HCT116 (cell line): ENCODE measurements at places on chromosomes 7 and 10.
A peak's percentile ranks its signal among the peaks of the same experiment; 100 is the strongest.

- no peak overlapping the region for H3K4me3 ChIP-seq
- H3K4me1 ChIP-seq = no peaks in the 10 kb centered on the region
- DNase-seq = no peak
- no peak overlapping the region for H3K27ac ChIP-seq
- H3K36me3 ChIP-seq = no peaks in the 10 kb centered on the region
Observed at GRCh38 chr7:5450549-5451327, 27.1 kb upstream of the TNRC18 start.

GRCh38 chr10:100182281-100182680 lies 3.5 kb downstream of the ERLIN1 start:
- H3K36me3 ChIP-seq = peaks cover 34% of the 10 kb centered on the region
- peaks cover 8% of the 10 kb centered on the region; the same call in 1 of the 2 replicates for H3K4me1 ChIP-seq
- no peaks in the 10 kb centered on the region for H3K27me3 ChIP-seq

DNA sequence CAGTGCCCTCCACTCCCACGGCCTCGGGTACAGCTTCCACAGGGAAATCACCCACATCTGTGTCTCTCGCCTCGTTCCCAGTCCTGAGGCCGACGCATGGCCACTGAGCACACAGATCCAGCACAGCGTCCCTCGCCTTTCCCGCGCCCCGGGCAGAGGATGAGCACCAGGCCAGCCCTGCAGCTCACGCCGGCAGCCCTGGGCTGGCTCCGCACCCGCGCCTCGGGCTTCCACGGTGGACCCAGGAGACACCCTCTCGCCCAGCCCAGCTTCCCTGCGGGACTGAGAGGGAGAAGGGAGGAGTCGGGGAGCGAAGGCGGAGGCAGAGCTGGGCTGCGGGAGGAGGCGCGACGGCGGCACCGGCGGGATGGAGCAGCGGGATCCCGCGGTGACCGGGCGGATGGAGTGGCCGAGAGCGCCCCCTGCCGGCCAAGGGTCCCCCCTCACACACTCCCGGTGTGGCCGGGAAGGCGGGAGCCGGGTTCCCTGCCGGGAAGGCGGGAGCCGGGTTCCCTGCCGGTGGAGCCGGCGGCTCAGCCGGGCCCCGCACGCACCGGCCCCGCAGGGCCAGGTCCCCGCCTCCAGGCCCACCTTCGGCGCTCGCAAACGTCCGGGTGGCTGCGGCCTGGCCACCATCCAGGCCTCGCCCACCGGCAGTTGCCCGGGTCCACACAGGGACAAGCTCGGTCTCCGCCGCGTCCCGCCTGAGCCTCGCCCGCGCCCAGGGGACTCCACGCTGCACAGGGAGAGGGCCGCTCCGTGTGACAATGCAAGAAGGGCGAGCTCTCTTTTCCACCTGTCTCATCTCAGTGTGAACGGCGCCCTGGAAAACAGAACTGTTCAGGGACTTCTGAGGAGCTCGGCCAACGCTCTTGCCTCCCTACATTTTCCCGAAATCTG lies 110.3 kb upstream of the LANCL2 start:
- peak overlapping the region; percentile 17; the same call in 1 of the 2 replicates for H3K27ac ChIP-seq
- no peaks in the 10 kb centered on the region for H3K36me3 ChIP-seq
- H3K27me3 ChIP-seq = no peaks in the 10 kb centered on the region

DNA sequence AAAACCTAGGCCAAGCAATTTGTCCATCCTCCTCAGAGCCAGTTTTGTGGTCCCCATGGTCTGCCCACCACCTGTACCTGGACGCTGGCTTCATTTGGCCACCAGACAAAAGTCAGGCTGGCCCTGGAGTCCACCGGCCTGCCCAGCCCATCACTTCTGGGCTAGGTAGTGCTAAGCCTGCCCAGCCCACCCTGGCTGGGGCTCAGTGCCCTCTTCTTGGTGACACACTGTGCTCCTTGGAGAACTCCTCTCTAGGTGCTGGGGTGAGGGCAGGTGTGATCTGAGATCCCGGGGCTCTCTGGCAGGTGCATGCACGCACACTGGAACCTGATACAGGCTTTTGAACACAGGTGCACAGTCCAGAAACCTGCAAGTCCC lies 1.1 kb downstream of the AIFM2 start:
- peaks cover 36% of the 10 kb centered on the region for H3K4me1 ChIP-seq
- no peak for DNase-seq
- peak overlapping the region; percentile 81 for H3K27ac ChIP-seq
- H3K36me3 ChIP-seq = no peaks in the 10 kb centered on the region
- H3K27me3 ChIP-seq = no peaks in the 10 kb centered on the region

DNA sequence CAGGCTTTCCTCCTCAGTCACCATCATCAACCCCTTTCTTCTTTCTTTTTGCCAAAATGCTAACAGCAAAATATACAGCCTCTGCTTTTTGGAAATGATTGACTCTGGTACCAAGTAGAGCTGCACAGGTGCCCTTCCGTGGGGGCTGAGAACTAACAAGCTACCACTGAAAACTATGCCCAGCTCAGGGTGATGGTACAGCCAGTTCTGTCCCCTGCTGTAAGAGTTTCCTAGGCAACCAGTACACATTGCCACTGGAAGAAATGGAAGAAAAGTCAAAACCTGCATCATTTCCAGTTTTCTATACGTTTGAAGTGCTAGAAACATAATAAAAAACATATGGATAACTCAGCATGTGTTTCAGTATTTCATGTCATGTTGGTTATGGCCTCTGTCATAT lies 297.5 kb downstream of the PRKG1 start:
- no peak overlapping the region for H3K27ac ChIP-seq
- peaks cover 4% of the 10 kb centered on the region; the same call in 1 of the 2 replicates for H3K27me3 ChIP-seq
- H3K4me3 ChIP-seq = no peak overlapping the region
- no peaks in the 10 kb centered on the region for H3K36me3 ChIP-seq
- H3K4me1 ChIP-seq = no peaks in the 10 kb centered on the region
- DNase-seq = no peak

GRCh38 chr7:28036696-28037095 lies 143.9 kb downstream of the JAZF1 start:
- peak overlapping the region; percentile 72 for H3K27ac ChIP-seq
- no peak for DNase-seq
- H3K4me3 ChIP-seq = peak overlapping the region; percentile 16; the same call in 1 of the 2 replicates

GRCh38 chr7:604001-604883 lies 84.6 kb upstream of the PDGFA start:
- no peaks in the 10 kb centered on the region for H3K27me3 ChIP-seq
- H3K36me3 ChIP-seq = no peaks in the 10 kb centered on the region
- no peak overlapping the region for H3K4me3 ChIP-seq
- H3K4me1 ChIP-seq = no peaks in the 10 kb centered on the region
- no peak overlapping the region for H3K27ac ChIP-seq

- no peaks in the 10 kb centered on the region for H3K36me3 ChIP-seq
- H3K27ac ChIP-seq = no peak overlapping the region
- H3K4me3 ChIP-seq = no peak overlapping the region
- H3K4me1 ChIP-seq = no peaks in the 10 kb centered on the region
- no peak for DNase-seq
Observed at GRCh38 chr10:44745920-44746319, 165.2 kb upstream of the TMEM72 start.

- no peaks in the 10 kb centered on the region for H3K36me3 ChIP-seq
- no peaks in the 10 kb centered on the region for H3K27me3 ChIP-seq
- no peak for DNase-seq
- H3K4me3 ChIP-seq = peak overlapping the region; percentile 58
Observed at GRCh38 chr10:6204063-6204340, 1.3 kb downstream of the PFKFB3 start.

- no peaks in the 10 kb centered on the region for H3K27me3 ChIP-seq
- no peak for DNase-seq
- H3K4me1 ChIP-seq = no peaks in the 10 kb centered on the region
- H3K27ac ChIP-seq = no peak overlapping the region
- no peak overlapping the region for H3K4me3 ChIP-seq
Observed at GRCh38 chr10:57627642-57628178, 640.0 kb downstream of the IPMK start.

GRCh38 chr10:66329147-66329546 lies 596.7 kb upstream of the LRRTM3 start:
- H3K27ac ChIP-seq = no peak overlapping the region
- DNase-seq = no peak
- no peak overlapping the region for H3K4me3 ChIP-seq
- no peaks in the 10 kb centered on the region for H3K27me3 ChIP-seq

GRCh38 chr7:132708470-132708869 lies 132.2 kb upstream of the PLXNA4 start:
- no peak overlapping the region for H3K27ac ChIP-seq
- H3K27me3 ChIP-seq = no peaks in the 10 kb centered on the region
- no peak for DNase-seq
- H3K4me1 ChIP-seq = no peaks in the 10 kb centered on the region
- H3K4me3 ChIP-seq = no peak overlapping the region

- H3K4me1 ChIP-seq = no peaks in the 10 kb centered on the region
- 0 out of 2 replicates have a peak, but pooled peaks cover 3% of the 10 kb centered on the region for H3K27me3 ChIP-seq
- peak; percentile 48 for DNase-seq
- no peaks in the 10 kb centered on the region for H3K36me3 ChIP-seq
- H3K4me3 ChIP-seq = no peak overlapping the region
- no peak overlapping the region for H3K27ac ChIP-seq
Observed at GRCh38 chr10:14758994-14759664, 15.6 kb downstream of the FAM107B start.

GRCh38 chr7:22872096-22872807 lies 49.6 kb upstream of the TOMM7 start:
- no peaks in the 10 kb centered on the region for H3K4me1 ChIP-seq
- H3K4me3 ChIP-seq = no peak overlapping the region
- DNase-seq = no peak
- H3K27me3 ChIP-seq = no peaks in the 10 kb centered on the region
- no peak overlapping the region for H3K27ac ChIP-seq

- H3K36me3 ChIP-seq = no peaks in the 10 kb centered on the region
- no peak overlapping the region for H3K4me3 ChIP-seq
- DNase-seq = no peak
- no peaks in the 10 kb centered on the region for H3K27me3 ChIP-seq
- peaks cover 6% of the 10 kb centered on the region for H3K4me1 ChIP-seq
Observed at GRCh38 chr10:29949411-29950011, 109.9 kb downstream of the JCAD start.

GRCh38 chr10:19325581-19325980 lies 277.0 kb downstream of the MALRD1 start:
- H3K4me1 ChIP-seq = no peaks in the 10 kb centered on the region
- H3K36me3 ChIP-seq = no peaks in the 10 kb centered on the region
- H3K27ac ChIP-seq = no peak overlapping the region
- no peak overlapping the region for H3K4me3 ChIP-seq

DNA sequence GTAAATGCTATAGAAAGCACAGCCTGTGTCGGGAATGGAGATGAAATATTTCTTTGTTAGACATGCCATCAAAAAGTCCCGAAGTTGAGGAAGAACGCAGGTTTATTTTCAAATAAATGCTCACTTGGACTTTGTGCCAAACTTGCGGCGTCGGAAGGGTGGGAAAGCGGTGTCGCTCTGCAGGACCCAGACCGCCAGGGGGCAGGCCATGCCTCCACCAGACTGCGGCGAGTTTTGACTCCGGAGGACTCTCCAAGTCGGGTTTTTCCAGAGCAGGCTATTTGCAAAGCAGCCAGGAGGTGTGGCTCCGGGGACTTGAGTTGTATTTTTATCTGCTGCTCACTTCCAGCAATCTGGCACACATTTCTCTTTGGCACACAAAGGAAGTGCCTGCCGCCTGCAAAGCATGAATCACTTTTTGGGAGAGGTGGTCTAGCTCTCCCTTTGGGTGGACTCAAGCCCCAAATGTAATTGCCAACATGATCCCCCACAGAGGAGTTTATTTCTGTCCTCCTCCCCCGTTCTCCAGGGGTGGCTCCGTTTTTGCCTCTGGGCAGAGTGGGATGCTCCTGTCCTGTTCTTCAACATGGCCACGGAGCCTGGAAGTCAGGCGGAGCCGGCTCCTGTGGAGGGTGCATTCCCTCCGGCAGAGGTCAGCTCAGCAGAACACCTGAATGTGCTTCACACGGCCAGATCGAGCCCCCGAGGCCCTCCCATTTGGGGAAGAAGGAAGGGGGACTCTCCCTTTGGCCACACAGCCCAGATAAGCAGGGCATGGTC lies 82.3 kb upstream of the GPR26 start:
- peaks cover 46% of the 10 kb centered on the region for H3K27me3 ChIP-seq
- H3K4me1 ChIP-seq = peaks cover 3% of the 10 kb centered on the region; the same call in 1 of the 2 replicates
- DNase-seq = peak; percentile 63
- no peaks in the 10 kb centered on the region for H3K36me3 ChIP-seq
- no peak overlapping the region for H3K4me3 ChIP-seq

GRCh38 chr10:28444031-28444430 lies 88.9 kb upstream of the WAC start:
- no peaks in the 10 kb centered on the region for H3K27me3 ChIP-seq
- DNase-seq = no peak
- H3K36me3 ChIP-seq = no peaks in the 10 kb centered on the region
- no peak overlapping the region for H3K27ac ChIP-seq
- H3K4me1 ChIP-seq = no peaks in the 10 kb centered on the region

DNA sequence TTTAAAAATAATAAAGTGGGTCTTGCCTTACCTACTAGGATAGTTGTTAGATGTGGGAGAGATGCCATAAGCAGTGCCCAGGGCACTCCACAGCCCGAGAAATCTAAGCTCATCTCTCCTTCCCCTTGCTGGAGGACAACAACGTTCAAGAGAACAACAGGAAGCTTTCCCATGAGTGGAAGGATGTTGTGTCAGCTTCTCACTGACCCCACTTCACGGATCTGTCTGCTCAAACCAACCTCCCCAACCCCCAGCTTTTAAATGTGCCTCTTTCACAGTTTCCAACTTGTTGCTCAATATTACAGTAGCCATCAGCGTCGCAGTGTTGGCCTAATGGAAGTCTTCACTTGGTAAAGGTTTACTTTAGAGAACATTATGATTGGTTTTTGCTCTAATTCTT lies 72.1 kb downstream of the PTPRE start:
- H3K4me3 ChIP-seq = no peak overlapping the region
- H3K27ac ChIP-seq = no peak overlapping the region
- H3K36me3 ChIP-seq = no peaks in the 10 kb centered on the region
- no peak for DNase-seq
- peaks cover 8% of the 10 kb centered on the region for H3K4me1 ChIP-seq
- H3K27me3 ChIP-seq = no peaks in the 10 kb centered on the region

- peak; percentile 99 for DNase-seq
- no peaks in the 10 kb centered on the region for H3K36me3 ChIP-seq
- peaks cover 49% of the 10 kb centered on the region for H3K4me1 ChIP-seq
- H3K27me3 ChIP-seq = no peaks in the 10 kb centered on the region
Observed at GRCh38 chr7:116316838-116317628, 106.7 kb downstream of the TES start.

DNA sequence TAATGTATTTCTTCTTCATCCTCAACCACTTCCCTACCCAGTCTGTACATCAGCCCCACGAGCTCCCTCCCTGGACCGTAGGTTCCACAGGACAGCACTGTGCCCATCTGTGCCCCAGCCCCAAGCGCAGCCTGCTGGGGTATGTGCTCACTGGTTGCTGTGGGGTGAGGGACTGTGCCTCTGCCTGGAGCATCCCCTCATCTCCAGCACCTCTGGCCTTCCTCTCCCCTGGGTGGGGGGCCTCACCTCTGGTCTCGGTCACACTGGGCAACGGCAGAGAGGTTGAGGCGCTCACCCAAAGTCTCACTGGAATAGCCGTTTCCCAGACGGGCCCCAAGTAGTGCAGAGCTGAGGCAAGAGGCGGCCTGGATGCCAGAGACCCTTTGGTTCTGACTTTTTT lies 1.5 kb upstream of the PRKAR1B start:
- peak overlapping the region; percentile 46 for H3K27ac ChIP-seq
- no peaks in the 10 kb centered on the region for H3K27me3 ChIP-seq
- DNase-seq = no peak
- H3K4me1 ChIP-seq = peaks cover 23% of the 10 kb centered on the region
- no peak overlapping the region for H3K4me3 ChIP-seq
